Calu3 (cell line): ENCODE measurements at places on chromosomes 11 and 22. TPM values are rescaled to one million over a fixed set of nuclear protein-coding genes. Genes with fewer than 3 reads are reported as not detected.

- DNase-seq, result no peak
Measured at GRCh38 chr22:47847131-47847890, 1084.9 kb downstream of the TBC1D22A start.

DNA sequence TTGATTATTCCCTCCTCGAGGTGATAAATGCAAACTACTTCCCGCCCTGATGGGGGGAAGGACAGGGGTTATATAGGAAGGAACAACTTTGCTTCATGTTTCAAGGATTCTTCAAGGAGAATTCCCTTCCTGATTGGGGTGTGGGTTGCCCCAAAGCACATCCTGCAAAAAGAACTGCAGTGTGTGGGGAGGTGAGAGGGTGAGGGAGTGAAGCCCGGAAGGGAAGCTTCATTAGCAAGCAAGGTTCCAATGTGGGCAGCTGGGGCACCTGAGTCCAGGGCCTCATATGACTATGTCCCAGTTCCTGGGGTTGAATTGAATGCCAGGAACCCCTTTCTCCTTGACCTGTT, 326.0 kb downstream of the MN1 start:
- no peak for DNase-seq

The GGTLC3 gene
- not detected in 2 replicates for total RNA-seq

GRCh38 chr22:36764060-36764459, 11.9 kb downstream of the IFT27 start:
- DNase-seq, result no peak

DNA sequence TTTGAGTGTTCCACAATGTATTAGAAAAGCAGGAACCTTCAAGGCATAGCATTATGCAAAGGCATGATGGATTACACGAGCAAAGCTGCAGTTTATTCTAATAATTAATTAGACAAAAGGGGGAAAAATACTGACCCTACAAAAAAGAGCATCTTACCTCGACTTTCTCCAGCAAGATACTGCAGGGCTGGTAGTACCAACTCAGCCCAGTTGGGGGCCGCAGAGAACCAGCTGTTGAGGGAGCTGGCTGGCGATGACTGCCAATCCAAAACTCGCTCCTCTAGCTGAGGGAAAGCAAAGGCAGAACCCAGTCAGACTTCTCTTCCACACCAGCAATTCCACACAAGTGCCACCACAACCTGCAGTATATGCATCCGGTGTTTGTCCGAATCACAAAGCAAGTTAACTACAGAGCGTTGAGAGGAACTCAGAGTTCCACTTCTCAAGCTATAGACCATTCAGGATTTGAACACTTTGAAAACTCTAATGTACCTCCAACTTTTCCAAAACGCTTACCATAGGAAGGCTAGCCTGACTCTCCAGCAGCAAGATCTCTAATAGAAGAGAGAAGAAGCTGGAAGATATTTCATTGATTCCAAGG, 13.7 kb downstream of the NFRKB start:
- DNase-seq, result peak; percentile 58

The OR4A16 gene
- total RNA-seq, result not detected in 2 replicates

The IFTAP gene
- total RNA-seq, result 15.5 and 17.1 TPM in 2 replicates

The NXPE1 gene
- not detected in 2 replicates for total RNA-seq

The SCGB1D4 gene
- total RNA-seq, result not detected in 2 replicates

The E2F8 gene
- 14.9 and 19.7 TPM in 2 replicates for total RNA-seq

The MMP10 gene
- total RNA-seq, result not detected in 2 replicates
